ENCODE measurements at places on chromosomes 11 and 22.

GRCh38 chr11:104541701-104542100, 356.6 kb downstream of the CASP12 start:
- DNase-seq = no peak

- no peak for DNase-seq
Measured at GRCh38 chr22:32322986-32323385, 34.7 kb upstream of the RFPL3 start.

- DNase-seq = no peak
Measured at GRCh38 chr22:28864878-28865596, 18.3 kb upstream of the ZNRF3 start.

- DNase-seq = no peak
Measured at GRCh38 chr11:120881596-120881995, 142.3 kb upstream of the TBCEL start.

GRCh38 chr22:45273452-45274075, 11.2 kb upstream of the UPK3A start:
- no peak for DNase-seq

DNA sequence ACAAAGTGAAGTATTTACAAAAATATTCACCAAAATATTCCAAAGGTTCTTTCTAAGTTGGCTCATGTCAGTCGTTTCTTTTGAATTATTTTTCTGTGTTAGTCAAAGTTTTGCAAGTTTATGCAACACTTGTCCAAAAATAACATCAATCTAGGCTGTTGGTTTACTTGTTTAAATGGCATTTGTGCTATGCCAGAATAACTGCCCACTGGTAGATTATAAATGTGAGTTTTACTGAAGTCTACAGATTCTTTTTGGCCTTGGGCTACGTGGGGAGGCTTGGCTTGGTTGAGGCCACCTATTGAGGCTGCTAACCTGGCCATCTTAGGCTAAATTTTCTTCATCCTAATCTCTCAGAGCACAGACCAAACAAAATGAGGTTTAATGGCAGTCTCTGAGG, 1091.9 kb upstream of the RAG2 start:
- peak; percentile 4 for DNase-seq

- no peak for DNase-seq
Measured at GRCh38 chr22:49079743-49080500, 747.8 kb downstream of the BRD1 start.

GRCh38 chr11:33560729-33561128, 139.9 kb downstream of the C11orf91 start:
- no peak for DNase-seq

DNA sequence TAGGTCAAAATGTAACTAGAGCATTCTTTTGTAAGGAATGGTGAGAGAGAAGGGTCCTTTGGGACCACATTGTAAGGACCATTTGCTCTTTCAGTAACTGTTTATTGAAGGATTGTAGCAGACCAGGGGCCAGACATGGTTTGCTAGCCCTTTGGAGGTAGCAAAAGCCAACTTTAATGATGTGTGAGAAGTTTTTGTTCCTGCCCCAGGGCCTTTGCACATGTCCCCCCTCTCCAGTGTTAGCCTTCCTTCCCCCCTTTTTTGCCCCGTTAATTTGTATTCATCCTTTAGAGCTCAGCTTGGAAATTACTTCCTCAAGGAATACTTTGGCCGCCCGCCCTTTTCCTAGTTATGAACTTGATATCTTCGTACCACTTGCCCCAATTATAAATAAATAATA, 9.0 kb downstream of the LIMK2 start:
- DNase-seq = no peak

DNA sequence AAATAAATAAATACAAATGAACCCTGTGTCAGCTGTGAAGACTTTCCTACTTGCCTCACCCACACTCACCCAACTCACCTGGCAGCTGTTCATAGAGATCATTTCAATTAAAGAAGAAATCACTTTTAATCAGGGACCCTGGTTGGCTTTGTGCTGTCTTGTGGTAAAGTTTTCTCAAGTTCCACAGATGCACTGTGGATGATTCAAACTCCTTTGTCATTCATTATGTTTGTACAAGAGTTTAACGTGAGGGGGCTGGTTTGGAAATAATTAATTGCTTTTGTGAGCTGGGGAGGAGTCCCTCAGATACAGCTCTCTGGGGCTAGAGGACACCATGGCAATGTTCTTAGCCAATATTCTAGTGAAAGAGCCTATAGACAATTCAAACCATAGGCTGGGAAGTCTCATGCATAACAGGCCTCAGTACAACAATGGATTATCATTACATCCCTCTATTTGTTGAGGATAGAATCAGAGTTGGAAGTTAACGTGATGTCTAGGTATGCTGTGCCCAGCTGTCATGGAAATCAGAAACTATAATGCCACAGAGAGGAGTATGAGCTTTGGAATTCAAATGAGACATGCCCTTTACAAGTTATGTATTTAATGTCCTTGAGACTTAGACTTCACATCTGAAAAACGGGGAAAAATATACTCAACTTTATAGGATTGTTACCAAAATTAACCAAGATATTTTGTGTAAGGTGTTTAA, 698.5 kb downstream of the KCNA4 start:
- no peak for DNase-seq

- no peak for DNase-seq
Measured at GRCh38 chr11:71283971-71284441, 31.6 kb upstream of the SHANK2 start.
